ENCODE measurements at places on chromosomes 1 and 21.

DNA sequence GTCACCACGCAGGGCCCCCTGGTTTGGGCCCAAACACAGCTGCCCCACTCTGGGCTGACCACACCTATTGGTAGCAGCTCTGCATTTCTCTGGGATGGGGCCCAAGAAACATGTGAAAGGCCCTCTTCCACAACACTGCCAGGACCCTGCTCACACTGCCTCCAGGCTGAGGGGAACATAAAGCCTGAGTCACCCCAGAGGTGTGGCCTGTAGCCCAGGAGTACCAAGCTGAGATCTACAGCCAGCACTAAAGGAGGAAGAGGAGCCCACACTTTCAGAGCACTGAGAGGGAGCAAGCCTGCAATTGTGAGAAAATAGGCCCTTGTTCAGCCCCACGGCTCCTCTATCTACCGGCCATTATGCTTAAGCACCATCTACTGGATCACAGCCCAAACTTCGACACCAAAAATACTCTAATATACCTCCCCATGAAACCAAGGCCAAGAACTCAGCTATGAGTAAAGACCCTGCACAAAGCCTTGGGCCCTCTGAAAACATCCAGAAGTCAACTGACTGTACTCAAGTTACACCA lies 14.4 kb upstream of the OR2T10 start:
- DNase-seq = no peak

GRCh38 chr1:153612111-153612754 lies 704 bp downstream of the S100A16 start:
- no peak for DNase-seq

GRCh38 chr1:43382027-43382779 lies 7.4 kb downstream of the MED8 start:
- no peak for DNase-seq

- DNase-seq = no peak
Measured at GRCh38 chr1:109509176-109510134, at the start of gene AMIGO1. TSS of gene AMIGO1 (minus strand) at chr1:109509727. CDS start at chr1:109508912, 815 bp downstream.

DNA sequence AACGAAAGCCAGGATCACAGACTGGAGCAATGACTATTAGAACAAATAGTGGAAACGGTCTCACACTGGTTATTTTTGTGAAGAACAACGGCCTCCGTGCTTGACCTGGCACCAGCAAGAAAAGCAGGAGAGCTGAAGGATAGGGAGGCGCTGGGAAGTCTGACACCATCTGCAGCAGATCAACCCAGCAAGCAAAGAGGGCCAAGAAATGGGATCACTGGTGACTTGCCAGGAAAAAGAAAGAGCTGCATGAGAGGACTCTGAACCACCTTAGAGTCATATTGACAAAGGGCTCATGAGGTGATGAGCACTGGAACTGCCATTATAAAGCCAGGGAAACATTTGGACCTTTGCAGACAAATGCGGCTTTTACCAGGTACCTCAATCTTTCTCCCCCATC lies 25.0 kb downstream of the MTOR start:
- no peak for DNase-seq

- no peak for DNase-seq
Measured at GRCh38 chr1:220550811-220551399, 23.0 kb downstream of the MARK1 start.

DNA sequence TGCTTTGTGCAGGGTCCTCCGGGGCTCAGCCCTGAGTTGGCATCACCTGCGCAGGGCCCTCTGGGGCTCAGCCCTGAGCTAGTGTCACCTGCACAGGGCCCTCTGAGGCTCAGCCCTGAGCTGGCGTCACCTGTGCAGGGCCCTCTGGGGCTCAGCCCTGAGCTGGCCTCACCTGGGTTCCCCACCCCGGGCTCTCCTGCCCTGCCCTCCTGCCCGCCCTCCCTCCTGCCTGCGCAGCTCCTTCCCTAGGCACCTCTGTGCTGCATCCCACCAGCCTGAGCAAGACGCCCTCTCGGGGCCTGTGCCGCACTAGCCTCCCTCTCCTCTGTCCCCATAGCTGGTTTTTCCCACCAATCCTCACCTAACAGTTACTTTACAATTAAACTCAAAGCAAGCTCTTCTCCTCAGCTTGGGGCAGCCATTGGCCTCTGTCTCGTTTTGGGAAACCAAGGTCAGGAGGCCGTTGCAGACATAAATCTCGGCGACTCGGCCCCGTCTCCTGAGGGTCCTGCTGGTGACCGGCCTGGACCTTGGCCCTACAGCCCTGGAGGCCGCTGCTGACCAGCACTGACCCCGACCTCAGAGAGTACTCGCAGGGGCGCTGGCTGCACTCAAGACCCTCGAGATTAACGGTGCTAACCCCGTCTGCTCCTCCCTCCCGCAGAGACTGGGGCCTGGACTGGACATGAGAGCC lies 22.7 kb downstream of the COL6A1 start:
- no peak for DNase-seq

GRCh38 chr1:186152227-186152619 lies 222.8 kb downstream of the TPR start:
- DNase-seq = no peak

- DNase-seq = no peak
Measured at GRCh38 chr1:107454791-107455190, 314.0 kb downstream of the NTNG1 start.

DNA sequence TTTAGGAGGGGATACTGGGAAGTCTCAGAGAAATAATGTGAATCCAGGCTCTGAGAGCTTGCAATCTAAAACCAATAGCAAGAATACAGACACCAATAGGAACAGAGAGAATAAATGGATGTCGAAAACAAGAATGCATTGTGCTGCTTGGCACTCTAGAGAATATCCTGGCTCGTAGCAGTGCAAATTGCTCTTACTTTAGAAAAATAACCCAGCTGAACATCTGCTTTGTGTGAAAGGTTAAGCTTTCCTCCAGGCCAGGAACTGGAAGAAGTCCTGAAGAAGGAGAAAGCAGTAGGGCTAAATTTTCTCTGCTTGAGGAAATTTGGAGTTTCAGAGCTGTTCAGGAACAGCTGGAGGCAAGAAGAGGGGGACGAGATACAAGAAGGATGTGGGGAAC lies 382.3 kb downstream of the HHIPL2 start:
- no peak for DNase-seq

- DNase-seq = no peak
Measured at GRCh38 chr1:3270403-3271245, 183.8 kb upstream of the ARHGEF16 start.

- peak; percentile 74 for DNase-seq
Measured at GRCh38 chr1:178341261-178341956, 155.4 kb downstream of the CLEC20A start.

- DNase-seq = no peak
Measured at GRCh38 chr1:192914696-192915095, 105.9 kb downstream of the RGS2 start.

DNA sequence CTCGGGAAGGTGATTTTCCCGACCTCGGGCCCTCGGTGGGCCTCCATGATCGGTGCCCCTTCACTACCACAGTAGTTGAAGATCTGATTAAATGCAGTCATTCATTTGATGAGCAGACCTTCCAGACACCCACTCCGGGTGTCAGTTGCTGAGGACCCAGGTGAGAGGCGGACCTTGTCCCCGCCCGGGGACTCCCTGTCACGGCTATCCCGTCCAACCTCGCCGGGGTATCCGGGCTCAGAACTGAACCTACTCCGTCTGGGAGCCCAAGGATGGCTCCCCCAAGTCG lies 22.6 kb downstream of the RNU1-3 start:
- DNase-seq = no peak

DNA sequence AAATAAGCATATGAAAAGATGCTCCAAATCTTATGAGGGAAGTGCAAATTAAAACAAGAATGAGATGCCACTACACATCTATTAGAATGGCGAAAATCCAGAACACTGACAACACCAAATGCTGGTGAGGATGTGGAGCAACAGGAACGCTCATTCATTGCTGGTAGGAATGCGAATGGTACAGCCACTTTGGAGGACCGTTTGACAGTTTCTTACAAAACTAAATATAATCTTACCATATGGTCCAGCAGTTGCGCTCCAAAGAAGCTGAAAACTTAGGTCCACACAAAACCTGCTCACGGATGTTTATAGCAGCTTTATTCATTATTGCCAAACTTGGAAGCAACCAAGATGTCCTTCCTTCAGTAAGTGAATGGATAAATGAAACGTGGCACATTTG lies 50.3 kb downstream of the POFUT2 start:
- no peak for DNase-seq

DNA sequence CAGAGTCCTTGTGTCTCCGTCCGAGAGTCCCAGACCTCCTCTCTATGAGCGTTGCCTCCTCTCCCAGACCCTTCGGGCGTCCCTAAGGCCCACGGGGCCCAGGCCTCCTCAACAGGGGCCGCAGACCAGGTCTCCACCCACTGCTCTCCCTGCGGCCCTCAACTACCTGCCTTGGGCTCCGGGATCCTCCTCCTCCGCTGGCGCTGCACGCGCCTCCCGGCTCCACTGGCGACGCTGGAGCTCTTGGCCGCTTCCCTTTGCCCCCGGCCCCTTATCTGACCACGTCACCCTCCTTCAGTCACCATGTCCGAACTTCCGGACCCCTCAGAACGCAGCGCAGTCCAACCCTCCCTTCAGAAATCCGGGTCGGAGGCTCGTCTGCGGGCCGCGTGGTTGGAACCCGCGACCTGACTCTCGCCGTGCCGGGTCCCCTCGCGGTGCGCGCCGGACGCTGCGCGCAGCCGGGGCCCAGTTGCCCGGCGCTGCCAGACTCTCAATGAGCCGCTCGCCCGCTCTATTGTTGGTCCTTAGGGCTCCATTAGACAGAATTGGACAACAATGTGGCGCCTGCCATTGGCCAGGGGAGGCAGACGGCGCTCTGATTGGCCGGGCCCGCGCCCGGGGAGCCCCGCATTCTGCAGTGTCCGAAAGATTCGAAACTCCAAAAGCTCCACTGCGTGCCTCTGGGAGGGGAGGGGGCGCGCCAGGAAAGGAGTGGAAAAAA lies at the start of gene DMRTA2:
TSS of gene DMRTA2 (minus strand) at position 498 of the 724 bp plus-strand sequence. CDS start 1,907 bp downstream, outside the sequence.
- no peak for DNase-seq
